ENCODE measurements at places on chromosomes 7 and 10.

DNA sequence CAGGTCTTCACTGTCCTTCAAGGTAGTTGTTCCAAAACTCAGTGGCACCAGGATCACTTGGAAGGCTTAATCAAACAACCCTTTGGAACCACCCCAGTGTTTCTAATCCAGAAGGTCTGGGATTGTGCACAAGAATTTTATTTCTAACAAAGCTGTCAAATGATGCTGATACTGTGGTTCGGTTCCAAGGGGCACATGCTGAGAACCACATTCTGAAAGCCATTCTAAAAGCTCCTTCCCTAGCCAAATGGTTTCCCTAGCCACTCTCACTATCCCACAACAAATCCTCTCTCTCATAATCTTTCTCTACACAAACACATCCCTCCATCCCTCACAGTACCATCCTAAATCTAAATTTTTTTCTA is 52.1 kb downstream of the MACC1 start:
- no peak for DNase-seq

DNA sequence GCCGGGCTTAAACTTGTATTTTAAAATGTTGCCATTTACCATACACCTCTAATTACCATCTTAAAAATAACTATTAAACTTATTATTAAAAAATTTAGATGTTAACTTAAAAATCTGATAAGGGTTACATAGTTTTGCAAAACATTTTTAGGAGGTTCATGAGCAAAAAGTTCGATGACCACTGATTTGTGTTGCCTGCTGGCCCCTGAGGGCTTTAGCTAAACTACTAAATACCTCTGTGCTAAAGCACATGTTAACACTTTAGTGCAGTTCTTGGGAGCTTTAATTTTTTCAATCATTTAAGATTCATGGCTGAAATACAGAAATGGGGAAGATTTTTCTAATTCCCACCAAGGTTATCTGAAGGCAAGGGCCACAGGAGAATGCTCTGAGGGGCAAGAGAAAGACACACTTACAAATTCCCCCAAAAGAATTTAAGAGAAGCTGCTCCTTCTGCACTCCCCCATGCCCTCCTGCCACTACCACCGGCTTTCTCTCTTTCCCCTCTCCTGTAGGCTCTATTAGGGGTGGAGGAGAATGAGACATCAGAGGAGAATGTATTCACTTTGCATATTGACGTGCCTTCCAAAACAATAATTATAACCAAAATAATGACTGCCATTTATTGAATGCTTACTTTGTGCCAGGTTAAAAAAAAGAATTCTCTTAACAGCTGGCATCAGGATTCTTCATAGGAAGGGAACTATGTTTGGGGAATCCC is 106.2 kb downstream of the RTKN2 start:
- DNase-seq: no peak

DNA sequence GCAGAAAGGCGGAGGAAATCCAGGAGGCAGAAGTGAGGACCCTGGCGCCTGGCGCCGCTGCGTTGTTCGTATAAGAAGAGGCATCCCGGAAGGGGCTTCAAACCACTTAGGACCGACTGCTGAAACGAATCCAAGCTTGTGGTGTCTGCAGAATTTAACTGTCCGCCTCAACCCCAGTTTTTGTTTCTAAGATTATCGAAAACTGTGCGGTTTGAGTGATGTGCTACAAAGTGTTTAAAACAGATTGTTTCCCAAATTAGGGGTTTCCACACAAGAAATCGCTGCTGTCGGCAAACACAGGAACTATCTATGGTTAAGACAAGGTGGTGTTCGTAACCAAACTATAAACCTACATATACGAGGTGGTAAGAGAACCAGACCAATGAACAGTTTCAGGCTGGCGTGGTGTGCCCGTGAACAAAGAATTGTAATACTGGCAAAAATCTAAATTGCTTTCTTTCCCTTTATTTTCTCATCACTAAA is 835 bp upstream of the DGKI start:
- DNase-seq: no peak

DNA sequence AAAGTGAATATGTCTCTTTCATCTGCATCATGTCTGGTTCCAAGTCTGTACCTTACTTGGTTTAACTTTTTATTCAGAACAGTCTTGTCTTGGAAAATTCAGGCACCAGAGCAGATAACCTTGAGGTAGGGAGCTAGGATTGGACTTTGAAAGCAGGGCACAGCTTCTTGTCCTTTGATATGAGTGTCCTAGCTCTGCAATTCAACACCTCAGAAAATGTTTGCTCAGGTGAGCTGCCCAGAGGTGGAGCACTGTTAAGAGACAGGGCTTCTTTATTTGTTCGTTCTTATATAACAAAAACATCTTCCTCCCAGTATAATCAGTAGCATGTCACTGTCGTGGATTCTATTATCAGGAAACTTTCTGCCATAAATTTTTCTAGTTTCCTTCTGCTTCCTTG is 118.3 kb downstream of the LRRC4 start:
- no peak for DNase-seq

GRCh38 chr10:37803269-37803668 is 54.1 kb downstream of the ZNF248 start:
- DNase-seq: no peak

DNA sequence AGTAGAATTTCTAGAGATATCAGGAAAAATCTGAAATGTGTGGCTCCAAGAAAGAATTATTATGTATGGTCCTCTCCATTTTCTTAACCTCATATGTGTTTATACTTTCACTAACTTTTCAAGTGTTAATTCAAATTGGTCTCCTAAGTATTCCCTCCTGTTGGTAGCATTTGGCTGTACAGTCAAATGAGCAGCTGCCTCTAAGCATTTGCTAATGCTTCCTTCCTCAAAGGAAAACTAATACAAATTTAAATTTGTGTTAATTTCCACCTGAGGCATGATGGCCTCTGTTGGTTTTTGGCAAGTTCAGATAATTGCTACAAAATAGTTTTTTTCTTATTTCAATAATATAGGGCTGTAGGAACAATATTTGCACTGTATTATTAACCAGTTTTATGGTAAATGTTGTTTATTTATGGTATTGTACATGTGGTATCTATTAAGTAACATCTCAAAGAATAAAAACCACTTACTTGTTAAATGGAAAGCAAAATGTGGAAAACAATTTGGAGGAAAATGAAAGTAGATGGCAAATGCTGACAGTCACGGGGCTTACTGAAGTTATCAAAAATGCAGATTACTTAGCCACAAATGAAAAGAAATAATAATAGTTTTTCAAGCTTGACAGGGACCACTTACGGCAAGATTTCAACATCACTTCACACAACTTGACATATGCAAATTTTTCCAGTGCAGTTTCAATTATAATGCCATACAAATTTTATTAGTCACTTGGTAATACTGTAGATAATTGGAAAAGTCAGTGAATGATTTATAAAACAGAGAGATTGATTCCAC is 299.3 kb upstream of the MEOX2 start:
- DNase-seq: no peak

- no peak for DNase-seq
Observed at GRCh38 chr7:151077705-151078232, 2.8 kb downstream of the FASTK start.

GRCh38 chr10:62166331-62167131 is 102.1 kb downstream of the RTKN2 start:
- DNase-seq: no peak

DNA sequence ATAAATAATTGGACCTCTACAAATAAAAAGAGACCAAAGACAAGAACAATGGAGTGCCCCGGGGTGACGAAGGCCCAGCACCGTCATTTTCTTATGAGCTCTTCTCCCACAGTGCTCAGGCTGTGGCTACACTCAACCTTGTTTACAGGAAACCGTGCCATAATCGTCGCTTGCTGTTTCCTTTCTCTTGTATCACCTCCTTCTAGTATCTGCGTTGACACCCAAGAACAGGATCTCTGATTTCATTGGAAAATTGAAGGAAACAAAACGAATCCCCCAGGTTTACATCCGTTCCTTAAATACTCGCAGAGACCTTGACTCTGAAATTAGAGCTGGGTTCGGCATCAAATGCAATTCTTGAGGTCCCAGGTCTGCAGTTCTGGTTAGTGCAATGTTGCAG is 1.7 kb upstream of the IGFBP3 start:
- DNase-seq: no peak

- DNase-seq: no peak
Observed at GRCh38 chr10:80186364-80187012, 18.8 kb downstream of the ANXA11 start.

GRCh38 chr10:14608381-14609001 is 166.2 kb downstream of the FAM107B start:
- DNase-seq: no peak

DNA sequence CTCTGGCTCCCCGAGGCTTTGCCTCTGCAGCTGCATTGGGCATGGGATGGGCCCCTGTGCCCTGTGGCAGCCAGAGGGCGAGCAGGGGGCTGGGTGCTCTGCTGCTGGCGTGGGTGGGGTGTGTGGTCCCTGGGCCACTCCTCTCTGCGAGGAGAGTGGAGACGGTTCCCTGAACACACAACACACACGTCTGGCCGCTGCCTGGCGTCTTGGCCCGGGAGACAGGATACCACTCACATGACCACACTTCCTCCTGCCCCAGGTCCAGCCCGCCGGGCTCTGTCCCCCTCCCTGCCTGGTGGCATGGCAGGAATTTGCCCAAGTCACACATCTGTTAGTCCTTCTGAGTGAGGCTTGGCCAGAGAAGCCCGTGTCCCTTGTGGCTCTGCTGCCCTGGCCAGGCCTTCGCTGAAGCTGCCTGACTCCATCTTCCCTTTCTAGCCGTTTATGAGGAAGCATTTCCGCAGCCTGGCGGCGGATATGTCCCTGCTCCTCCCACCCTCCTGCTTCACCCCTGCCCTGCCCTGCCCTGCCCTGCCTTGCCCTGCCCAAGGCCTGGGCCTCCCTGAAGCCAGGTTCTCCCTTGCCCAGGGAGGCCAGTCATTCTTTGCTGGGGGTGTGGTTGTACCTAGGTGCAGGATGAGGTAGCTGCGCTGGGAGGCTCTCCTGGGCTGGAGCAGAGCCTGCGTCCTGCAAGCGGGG is 3.0 kb downstream of the BRI3 start:
- no peak for DNase-seq

DNA sequence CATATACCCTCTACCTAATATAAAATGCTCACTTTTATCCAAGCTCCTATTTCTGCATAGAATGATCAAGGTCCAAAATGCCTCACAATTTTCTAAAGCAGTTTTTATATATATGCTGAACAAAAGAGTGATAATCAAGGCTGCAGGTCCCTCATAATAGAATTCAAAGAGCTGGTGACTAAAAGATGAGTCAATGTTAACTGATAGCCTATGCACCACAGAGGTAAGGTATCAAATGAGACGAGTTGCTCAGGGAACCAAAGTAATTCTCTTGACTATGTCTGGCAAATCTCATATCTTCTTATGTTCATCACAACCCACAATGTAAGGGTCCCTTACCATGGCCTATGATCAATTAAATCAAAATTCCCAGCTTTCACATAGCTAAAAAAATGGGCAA is 15.2 kb downstream of the PDZD8 start:
- no peak for DNase-seq

- DNase-seq: no peak
Observed at GRCh38 chr7:133165001-133165400, 83.1 kb upstream of the CHCHD3 start.

DNA sequence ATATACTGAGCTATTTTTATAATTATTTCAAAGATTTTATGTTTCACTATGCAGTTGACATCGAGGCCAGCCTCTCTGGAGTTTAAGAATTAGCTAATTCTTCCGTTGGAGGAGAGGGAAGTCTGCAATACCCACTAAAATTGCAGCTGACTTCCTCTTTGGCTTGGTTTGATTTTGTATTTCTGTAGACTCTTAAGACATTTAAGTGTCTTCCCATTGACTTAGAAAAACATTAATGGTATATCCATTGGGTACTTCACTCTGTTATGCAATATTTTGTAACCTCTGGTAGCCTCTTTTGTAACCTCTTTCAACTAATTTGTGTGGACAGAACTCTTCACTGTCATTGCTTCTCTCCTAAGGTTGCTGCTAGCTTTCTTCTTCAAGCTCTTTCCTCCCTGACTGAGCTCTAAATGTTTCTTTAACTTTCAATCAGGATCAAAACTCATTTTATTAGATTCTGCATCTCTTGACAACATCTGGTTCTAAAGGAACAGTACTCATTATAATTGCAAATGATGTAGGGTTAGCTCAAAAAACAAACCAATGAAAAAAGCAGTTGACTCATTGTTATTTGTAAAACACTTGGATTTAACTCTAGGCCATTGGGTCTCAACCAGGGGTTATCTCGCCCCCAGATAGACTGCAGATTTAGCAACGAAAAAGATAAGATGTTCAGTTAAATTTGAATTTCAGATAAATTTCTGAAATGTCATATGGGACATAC is 1.7 kb upstream of the ANKRD22 start:
- no peak for DNase-seq

DNA sequence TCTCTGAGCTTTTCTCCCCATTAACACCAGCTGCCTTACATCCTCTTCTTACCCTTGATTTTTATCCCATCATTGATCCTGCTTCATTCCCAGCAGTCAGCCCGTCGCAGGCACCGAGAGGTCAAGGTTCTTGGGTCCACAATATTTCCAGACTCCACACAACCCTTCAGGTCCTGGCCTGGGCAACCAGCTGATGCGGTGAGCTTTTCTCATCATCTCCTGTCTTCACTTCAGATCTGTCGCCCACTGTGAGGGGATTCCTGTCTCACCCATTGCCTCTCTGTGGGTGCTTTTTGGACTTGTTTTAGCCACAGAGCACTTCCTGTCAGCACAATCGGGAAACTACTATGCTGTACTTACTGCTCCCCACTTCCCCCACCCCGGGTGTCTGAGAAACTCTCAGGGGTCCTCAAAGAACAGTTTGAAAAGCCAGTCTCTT is 8.4 kb upstream of the PVRIG start:
- no peak for DNase-seq

- no peak for DNase-seq
Observed at GRCh38 chr10:23359692-23360380, 15.2 kb upstream of the C10orf67 start.

DNA sequence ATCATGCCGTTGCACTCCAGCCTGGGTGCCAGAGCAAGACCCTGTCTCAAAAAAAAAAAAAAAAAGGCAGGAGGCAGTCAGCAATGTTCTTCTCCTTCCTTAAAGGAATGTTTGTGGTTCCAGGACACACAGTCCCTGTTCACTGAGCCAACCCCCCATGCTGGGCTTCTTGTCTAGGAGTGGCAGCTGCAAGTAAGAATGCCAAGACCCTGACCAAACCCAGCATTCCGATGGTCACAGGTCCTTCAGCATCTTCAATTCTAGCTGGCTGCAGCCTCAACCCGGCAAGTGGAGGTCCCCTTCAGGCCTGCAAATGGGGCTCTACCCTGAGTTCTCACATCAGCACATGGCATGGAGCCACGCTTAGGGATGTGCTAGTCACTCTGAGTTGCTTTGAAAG is 38.2 kb upstream of the CUX1 start:
- no peak for DNase-seq

DNA sequence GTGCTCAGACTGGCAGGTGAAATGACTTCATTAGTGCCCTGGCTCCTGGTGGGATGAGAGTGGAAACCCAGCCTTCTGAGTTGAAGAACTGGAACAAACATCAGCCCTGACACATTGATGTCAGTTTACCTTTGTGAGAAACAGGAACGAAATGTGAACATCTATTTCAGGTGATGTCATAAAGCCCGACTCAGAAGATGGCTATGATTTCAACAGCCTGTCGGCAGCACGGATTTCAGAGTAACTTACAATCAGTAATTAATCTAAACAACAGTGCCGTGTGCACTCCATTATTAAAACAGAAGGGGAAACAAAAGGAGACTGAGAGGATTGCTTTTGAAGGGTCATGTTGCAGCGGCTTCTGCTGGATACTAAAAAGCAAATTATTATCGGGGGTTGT is 243.2 kb downstream of the FRMD4A start:
- no peak for DNase-seq

GRCh38 chr10:98915911-98916310 is 319.7 kb downstream of the HPSE2 start:
- DNase-seq: no peak

GRCh38 chr7:152979376-152979775 is 219.8 kb downstream of the ACTR3B start:
- no peak for DNase-seq

All from NCI-H524 treated with DMSO at 0.1 percent for 48 hours (cell line).